K562 (cell line): ENCODE measurements at places on chromosomes 11 and 22. TPM values are rescaled to one million over a fixed set of nuclear protein-coding genes. Genes with fewer than 3 reads are reported as not detected.
A peak's percentile ranks its signal among the peaks of the same experiment; 100 is the strongest.

DNA sequence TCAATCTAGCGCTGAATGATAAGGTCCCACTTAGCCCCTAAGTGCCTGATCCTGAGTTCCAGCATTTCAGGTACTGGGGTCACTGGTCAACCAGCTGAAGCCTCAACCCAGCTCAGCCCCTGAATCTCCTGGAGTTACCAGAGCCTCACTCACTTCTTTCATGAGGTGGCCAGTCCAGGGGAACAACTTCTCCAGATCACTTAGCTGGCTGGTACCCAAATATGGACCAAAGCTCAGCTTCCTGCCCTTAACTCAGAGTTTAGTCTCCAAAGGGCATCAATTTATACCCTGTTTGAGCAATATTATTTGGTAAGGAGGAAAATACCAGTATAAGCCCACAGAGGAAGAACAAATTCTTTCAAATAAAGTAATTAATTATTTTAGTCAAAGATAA is 105.6 kb downstream of the SLC1A2 start:
- no peak for DNase-seq

DNA sequence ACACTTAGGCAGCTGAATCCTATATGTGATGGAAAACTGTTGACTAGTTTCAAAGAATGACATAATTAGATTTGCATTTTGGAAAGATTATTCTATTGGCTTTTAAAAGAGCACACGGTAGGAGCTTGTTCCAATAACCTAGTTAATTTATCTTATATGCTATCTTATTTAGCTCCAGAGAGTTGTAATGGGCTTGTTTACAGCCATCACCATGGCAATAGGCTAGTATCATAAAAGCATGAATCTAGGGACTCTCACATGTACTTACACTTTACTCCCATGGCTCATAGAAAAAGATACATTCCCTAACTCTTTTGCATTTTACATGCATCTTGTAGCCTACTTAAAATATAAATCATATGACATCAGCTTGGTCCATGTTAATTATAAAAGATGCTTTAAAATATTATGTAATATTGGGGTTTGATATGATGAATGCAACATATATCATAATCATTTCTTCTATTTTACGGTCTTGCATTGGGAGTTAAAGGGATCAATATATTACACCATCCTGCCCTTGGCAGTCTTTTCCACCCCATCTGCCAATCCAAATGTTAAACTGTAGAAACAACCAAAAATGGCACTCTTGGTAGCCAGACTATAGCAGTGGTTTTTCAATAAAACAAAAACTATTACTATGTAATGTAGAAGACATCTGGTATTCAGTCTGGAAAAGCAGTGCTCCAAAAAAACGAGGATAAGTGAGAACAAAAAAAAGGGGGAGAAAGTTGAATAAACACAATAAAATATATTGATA is 2254.0 kb downstream of the LRRC4C start:
- DNase-seq: no peak

GRCh38 chr11:58807343-58807742 is 37.2 kb downstream of the GLYATL2 start:
- no peak for DNase-seq

- DNase-seq: no peak
These were observed 46.7 kb downstream of the MED15 start for GRCh38 chr22:20553947-20554741.

GRCh38 chr11:124629961-124630360 is 7.3 kb downstream of the TBRG1 start:
- no peak for DNase-seq

GRCh38 chr11:100442017-100442416 is 245.1 kb upstream of the ARHGAP42 start:
- no peak for DNase-seq

DNA sequence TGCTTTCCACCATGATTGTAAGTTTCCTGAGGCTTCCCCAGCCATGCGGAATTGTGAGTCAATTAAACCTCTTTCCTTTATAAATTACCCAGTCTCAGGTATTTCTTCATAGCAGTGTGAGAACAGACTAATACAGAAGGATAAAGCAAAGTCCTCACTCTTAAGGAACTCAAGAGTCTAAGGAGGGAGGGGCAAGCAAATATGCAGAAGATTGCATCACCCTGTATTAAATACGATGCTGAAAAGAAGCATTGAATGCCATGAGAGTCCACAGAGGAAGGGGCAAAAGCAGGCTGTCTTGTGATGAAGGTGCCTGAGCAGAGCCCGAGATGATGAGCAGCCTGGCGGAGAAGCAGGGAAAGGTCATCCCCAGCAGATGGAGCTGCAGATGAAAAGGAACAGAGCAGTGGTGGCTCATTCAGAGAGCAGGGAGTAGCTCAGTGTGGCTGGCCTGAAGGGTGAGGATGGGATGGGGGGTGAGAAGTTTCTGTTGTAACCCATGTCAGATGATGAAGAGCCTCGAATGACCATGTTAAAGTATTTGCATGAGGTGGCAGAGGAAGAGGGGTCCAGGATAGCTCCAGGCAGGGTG is 6.3 kb upstream of the IZUMO1R start:
- peak; percentile 17 for DNase-seq

The MRGPRX3 gene
- total RNA-seq: not detected in 2 replicates

- no peak for DNase-seq
These were observed 29.8 kb upstream of the EED start for GRCh38 chr11:86214710-86215109.

DNA sequence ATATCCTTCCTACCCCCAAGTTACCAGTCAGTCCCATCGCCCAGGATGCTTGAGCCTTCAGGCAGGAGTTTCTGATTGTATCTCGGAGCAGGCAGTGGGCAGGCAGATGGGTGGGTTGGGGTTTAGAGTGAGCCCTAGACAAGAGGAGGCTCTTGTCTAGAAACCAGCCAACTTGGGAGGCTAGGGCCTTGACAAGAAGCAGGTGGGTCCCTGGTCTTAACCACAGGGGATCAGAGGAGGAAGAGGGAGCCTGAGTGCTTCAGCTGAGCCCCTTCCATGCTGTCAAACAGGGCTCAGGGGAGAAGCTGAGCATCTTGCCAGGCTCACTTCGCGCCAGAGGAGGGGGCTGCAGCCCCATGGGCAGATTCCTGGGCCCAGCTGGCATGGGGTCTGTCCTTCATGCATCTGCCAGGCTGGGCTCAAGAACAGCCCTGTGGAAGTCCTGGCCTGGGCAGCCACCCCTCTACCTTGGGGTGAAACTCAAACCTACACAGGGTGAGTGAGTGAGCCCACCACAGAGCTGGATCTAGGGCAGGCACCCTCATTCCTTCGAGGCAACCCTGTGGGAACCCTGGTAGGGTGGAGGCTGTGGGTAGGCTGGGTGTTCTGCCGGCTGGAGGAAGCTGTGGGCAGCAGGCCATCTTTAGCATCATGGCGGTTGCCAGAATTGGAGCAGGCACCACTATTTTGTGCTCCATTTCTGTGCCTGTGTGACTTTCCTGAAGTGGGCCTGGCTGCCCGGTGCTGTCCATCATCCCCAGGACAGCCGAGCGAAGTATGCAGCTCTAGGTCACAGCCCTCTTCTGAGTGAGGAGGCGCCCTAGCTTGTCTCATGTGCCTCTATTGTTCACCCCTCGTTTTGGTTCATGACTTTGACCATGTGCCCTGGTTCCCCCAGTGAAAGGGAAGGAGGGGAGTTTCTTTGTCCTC is 108.1 kb downstream of the MORC2 start:
- DNase-seq: no peak

DNA sequence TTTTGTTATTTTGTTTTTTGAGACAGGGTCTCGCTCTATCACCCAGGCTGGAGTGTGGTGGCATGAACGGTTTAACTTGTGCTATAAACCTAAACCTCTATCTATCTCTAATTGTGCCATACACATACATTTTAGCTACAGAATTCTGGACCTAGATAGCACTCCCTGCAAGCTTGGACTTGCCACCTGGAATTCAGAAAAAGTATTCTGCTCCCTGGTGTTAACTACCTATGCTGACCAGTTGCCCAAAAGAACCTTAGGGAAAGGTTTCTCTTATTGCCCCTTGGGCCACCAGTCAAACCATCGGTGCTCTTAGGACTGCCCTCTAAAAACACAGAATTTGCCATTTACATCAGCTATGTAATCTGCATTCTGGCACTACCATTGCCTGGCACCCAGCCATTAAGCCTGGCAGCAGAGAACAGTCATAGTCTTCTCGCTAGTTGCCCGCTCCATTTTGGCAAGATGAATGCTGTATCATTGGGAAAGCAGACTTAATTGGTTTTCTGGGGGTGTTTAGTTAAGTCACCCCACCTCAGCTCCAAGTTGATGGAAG is 55.3 kb downstream of the ETS1 start:
- no peak for DNase-seq
